ENCODE measurements at places on chromosomes 5 and 9. TPM values are rescaled to one million over a fixed set of nuclear protein-coding genes. Genes with fewer than 3 reads are reported as not detected.

- DNase-seq: no peak
These were observed at the start of gene FAM240B for GRCh38 chr9:38720083-38720745. Gene FAM240B, minus strand, starts transcription at chr9:38720133. Its CDS starts 16,134 bp downstream, at chr9:38703999.

PCDHB6 gene
- total RNA-seq: not detected

C9orf153 gene
- total RNA-seq: 0.30 TPM

OBP2A gene
- not detected for total RNA-seq

DNA sequence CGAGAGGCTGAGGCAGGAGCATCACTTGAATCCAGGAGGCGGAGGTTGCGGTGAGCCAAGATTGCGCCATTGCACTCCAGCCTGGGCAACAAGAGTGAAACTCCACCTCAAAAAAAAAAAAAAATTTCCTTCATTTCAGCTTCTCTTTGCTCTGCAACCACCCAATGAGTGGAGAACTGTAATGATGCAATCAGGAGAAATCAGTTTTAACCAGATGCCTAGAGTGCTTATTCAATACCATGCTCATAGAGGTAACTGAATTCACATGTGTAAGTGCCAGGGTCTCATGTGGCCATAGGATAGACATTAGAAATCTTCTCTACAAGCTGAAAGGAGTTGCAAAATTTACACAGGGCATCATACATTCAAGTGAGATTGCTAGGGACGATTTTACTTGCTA lies 70.6 kb downstream of the HMHB1 start:
- DNase-seq: no peak

DNA sequence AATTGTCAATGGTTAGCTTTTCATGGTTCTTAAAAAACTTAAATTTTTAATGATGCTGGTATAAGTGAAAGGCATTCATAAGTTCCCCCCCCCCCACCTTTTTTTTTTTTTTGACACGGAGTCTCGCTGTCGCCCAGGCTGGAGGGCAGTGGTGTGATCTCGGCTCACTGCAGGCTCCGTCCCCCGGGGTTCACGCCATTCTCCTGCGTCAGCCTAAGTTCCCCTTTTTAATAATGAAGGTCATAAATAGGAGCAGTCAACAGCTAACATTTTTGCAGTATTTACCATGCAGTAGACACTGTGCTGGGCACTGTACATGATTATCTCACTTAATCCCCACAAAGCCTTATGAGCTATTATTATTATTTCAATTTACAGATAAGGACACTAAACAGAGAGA lies 556.3 kb downstream of the PDE4D start:
- DNase-seq: no peak

- DNase-seq: peak; percentile 41
These were observed 40.0 kb downstream of the CPLANE1 start for GRCh38 chr5:37208883-37209797.

DNA sequence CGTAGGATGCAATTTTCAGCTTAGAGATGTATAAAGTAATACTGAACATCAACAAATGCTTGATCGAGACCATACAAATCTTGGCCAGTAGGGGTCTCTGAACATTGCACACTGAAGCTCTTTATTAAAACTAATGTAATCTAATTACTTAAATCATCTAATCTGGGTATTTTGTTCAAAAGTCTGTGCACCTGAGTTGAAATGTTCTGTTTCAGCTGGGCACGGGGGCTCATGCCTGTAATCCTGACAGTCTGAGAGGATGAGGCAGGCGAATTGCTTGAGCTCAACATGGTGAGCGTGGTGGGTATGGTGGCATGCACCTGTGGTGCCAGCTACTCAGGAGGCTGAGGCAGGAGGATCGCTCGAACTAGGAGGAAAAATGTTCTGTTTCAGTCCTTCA lies 41.0 kb downstream of the ESM1 start:
- DNase-seq: peak; percentile 41

GRCh38 chr9:135360617-135361016 lies 119.0 kb upstream of the PPP1R26 start:
- DNase-seq: no peak

IL17B gene
- not detected for total RNA-seq

- no peak for DNase-seq
These were observed 171.9 kb downstream of the ZNF462 start for GRCh38 chr9:107034831-107035230.

DNA sequence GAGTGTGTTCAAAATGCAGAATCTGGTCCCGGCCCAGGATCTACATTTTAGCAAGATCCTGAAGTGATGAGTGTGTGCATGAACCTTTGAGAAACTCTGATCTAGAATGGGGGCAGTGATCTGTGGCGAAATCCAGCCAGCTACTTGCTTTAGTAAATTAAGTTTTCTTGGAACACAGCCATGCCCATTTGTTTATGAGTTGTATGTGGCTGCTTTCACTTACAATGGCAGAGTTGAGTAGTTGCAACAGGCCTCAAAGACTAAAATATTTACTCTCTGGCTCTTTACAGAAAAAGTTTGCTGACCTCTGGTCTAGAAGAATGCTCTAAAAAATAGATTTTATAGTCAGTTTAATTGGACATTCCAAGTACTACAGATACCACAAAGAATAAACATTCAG lies 588.3 kb downstream of the BNC2 start:
- DNase-seq: no peak

DNA sequence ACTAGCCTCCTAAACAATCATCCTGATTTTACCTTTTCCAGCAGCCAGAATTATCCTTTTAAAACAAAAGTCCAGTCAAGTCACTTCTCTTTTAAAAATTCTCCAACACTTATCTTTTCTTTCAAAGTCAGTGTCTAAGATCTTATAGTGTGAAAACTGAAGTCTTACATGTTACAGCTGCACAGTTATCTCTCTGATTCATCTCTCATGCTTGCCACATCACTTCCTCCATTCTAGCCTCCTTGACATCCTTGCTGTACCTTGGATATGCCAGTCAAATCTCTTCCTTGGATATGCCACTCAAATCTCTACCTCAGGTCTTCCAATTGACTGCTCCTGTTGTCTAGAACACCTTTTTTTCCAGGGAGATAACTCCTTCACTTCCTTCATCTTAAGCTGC lies 361.7 kb upstream of the FTMT start:
- no peak for DNase-seq

- no peak for DNase-seq
These were observed 10.5 kb downstream of the PSD2 start for GRCh38 chr5:139806111-139806510.

HAVCR1 gene
- total RNA-seq: 3.4 TPM

FGF18 gene
- 0.25 TPM for total RNA-seq

DNA sequence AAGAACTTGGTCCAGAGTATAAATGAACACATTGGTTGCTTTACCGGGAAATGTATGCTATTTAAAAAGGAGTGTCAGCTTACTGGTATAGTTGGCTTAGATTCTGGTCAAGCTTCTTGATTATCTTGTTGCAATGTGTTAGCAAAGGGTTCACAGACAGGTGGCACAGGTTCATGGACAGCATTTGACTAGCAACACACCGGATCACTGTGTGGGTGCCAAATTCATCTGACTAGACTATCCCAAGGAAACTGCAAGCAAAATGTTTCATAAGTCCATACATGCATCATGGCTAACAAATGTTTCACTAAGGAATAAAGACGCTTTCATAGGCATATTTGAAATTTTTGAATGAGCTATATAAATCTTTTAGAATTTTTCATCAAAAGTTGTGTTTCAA lies 274.1 kb downstream of the PLK2 start:
- no peak for DNase-seq

- DNase-seq: peak; percentile 61
These were observed 71.8 kb upstream of the MAMDC2 start for GRCh38 chr9:69971643-69972449.

DNA sequence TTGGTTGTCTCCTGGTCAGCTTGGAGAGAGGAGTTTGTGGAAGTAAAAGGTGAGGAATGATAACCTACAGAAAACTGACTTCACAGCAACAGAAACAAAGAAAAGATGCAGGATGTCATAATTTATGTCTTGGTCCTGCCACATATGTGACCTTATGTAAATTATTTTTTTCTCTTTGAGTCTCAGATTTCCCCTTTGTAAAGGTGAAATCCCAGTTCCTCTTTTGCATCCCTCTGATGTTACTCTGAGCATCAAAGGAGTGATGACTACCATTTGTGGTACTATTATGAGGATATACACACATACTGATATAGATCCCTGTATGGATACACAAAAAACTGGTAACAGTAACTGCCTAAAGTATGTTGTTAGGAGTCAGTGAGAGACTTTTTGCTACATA lies 1.4 kb upstream of the THG1L start:
- no peak for DNase-seq

DNA sequence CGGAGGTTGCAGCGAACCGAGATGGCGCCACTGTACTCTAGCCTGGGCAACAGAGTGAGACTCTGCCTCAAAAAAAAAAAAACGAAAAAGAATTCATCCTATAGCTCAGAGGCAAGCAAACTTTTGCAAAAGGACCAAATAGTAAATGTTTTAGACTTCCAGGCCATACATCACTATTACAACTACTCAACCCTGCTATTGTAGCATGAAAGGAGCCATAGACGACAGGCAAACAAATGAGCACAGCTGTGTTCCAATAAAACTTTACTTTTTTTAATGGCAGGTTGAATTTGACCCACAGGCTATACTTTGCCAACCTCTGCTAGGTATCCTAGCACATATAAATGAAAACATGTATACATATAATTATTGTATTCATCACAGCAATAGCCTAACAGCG lies 58.9 kb upstream of the SLC30A5 start:
- no peak for DNase-seq

- no peak for DNase-seq
These were observed 207.6 kb downstream of the FBXL17 start for GRCh38 chr5:108174286-108174685.

GRCh38 chr5:14114615-14115251 lies 28.4 kb upstream of the TRIO start:
- no peak for DNase-seq

DNA sequence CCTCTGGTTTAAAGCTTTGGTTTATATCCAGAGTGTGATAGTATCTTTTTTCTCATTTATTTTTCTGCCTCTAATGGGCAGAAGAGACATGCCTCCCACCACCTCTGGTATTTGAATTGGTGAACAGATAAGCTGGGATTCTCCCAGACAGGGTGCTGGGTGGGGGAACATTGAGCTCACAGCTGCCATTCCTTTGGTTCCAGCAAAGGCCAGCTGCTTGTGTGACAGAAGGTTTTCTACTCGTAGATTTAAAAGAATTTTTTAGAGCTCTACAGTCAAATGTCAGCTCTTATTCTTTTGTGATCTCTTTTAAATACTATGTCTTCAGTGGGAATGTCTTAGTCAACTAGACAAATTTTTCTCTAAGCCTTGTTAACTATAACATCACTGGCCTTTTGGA lies 54.7 kb upstream of the ADAMTS16 start:
- DNase-seq: no peak

DNA sequence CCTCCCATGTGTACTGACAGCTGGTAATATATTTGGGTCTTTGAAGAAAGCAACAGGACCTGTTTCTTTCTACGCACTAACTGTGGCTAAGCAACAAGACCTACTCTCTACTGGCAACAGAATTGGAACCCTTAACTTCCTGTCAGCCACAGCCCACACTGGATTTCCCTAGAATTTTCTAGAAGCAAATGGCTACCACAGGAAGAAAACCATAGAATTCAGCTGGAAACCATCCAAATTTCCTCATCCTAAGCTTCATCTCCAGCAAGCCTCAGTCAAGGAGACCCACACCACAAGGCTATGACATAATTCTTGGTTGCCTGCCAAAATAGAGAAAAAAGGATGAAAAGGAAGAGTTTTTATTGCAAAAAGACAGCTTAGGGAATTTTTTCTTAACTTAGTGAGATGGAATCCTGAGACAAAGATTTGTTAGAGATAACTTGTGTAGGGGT lies 171.8 kb upstream of the TNC start:
- DNase-seq: no peak

GRCh38 chr5:126452477-126452876 lies 29.3 kb downstream of the GRAMD2B start:
- no peak for DNase-seq

RLN1 gene
- total RNA-seq: 2.9 TPM

DNA sequence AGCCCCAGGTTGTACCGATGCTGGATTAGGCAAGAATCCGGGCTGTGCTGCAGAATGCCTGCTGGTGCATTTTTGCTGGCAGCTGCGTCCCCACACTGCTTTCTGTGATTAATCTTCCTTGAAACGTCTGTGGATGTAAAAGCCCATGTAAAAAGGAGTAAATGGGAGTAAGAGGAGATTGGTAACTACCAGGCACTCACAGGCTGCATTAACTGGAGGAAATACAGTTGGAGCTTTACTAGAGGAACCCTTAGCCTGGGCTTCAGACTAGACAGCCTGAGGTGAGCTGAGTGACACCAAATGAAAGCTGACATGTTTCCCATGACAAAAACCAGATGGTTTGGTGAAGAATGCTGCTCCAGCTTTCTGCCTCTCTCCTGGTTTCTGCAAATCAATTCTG lies 190.4 kb upstream of the GAS1 start:
- DNase-seq: no peak

KIAA0825 gene
- total RNA-seq: 2.2 TPM

DNA sequence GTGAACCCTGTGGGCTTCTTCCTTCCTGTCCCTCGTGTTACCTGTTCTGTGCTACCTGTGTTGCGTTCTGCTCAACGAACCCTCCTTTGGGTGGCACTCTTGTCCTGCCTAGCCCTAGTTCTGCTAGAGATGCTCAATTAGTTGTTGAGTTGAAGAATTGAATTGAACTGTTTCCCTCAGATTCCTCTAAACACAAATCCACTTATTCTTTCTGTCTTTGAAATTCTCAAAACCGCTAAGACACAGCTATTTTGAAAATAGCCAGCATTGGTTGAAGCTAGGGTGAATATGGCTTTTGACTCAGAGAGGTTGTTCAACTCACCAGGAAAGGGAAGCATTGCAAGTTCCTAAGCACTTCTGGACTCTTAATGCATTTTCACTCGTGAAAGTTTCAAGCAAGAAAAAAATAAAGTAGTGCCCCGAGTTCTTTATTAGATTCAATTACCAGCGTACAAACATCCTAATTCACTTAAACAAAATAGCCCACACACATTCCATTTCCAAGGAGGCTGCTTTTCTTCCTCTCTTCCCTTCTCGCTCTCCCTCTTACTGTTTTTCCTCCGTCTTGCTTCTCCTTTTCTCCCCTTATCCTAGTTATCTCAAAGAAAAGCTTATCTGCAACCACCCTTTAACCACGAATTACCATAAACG lies 642 bp upstream of the ITGA1 start:
- DNase-seq: no peak

DNA sequence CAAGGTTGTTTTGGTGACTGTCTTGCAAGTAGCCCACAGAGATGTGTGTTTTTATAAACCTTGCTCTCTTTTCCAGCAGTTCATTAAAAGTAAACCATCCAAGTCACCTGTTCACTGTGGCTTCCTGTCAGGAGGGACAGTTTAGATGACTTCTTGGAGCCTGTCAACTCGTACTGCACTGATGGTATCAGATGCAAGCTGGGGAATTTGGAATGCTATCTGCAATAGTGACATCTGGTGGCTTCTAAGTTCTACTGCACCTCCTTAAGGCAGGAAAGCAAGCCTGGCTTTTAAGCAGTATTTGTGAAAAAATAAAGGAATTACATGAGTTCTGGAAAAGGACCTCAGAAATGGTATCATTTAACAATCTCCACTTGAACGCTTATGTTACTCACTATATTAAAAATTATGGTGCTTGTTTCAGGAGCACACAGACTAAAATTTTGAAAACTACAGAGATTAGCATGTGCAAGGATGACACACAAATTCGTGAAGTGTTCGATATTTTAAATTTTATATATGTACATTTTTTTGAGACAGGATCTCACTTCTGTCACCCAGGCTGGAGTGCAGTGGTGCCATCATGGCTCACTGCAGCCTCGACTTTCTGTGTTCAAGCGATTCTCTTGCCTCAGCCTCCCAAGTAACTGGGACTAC lies 164.0 kb downstream of the TTC39B start:
- DNase-seq: no peak

Measured in activated naive CD8-positive, alpha-beta T cell treated with anti-CD3 and anti-CD28 coated beads, Interleukin-2, amount 10 ng/mL, durations not matched to agents 7 days and 5 days (primary cell).